ENCODE measurements at places on chromosomes 12 and 14. TPM values are rescaled to one million over a fixed set of nuclear protein-coding genes. Genes with fewer than 3 reads are reported as not detected.

INHBE gene
- not detected for total RNA-seq

RPL10L gene
- total RNA-seq: not detected

RFX4 gene
- 16.8 TPM for total RNA-seq

PGF gene
- 2.8 TPM for total RNA-seq

CKB gene
- total RNA-seq: 328 TPM

EPS8 gene
- total RNA-seq: 63.4 TPM

GLS2 gene
- 8.5 TPM for total RNA-seq

SERPINA1 gene
- total RNA-seq: 3.2 TPM

Measured in diencephalon (tissue), 1 donor.